Fibroblast of lung (primary cell): ENCODE measurements at places on chromosomes 7 and 10. TPM values are rescaled to one million over a fixed set of nuclear protein-coding genes. Genes with fewer than 3 reads are reported as not detected.

DNA sequence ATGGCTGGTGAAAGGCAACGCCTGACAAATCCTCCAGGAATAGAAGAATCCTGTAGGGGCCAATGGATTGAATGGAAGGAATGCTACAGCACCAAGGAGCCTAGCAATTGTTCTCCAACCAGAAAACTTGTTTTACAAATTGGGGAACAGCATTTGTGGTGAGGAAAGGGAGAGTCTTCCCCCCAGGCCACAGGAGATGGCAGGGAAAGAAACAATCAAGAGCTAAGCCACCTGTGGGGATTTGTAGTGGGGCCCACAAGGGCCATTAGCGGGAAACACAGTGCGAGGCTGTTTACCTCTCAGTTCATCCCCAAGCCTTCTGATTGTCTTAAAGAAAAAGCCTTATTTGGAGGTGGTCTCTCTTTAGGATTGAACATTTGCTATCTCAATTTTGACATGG, 48.5 kb upstream of the KCNMA1 start:
- peaks cover 39% of the 10 kb centered on the region for H3K27me3 ChIP-seq
- no peak for DNase-seq
- H3K36me3 ChIP-seq = no peaks in the 10 kb centered on the region
- no peak overlapping the region for H3K4me3 ChIP-seq
- no peak overlapping the region for H3K27ac ChIP-seq

- peak overlapping the region; percentile 56 for H3K4me3 ChIP-seq
- H3K36me3 ChIP-seq = no peaks in the 10 kb centered on the region
- H3K27me3 ChIP-seq = no peaks in the 10 kb centered on the region
- peak; percentile 24 for DNase-seq
Measured at GRCh38 chr7:30285067-30285535, 704 bp downstream of the ZNRF2 start.

DNA sequence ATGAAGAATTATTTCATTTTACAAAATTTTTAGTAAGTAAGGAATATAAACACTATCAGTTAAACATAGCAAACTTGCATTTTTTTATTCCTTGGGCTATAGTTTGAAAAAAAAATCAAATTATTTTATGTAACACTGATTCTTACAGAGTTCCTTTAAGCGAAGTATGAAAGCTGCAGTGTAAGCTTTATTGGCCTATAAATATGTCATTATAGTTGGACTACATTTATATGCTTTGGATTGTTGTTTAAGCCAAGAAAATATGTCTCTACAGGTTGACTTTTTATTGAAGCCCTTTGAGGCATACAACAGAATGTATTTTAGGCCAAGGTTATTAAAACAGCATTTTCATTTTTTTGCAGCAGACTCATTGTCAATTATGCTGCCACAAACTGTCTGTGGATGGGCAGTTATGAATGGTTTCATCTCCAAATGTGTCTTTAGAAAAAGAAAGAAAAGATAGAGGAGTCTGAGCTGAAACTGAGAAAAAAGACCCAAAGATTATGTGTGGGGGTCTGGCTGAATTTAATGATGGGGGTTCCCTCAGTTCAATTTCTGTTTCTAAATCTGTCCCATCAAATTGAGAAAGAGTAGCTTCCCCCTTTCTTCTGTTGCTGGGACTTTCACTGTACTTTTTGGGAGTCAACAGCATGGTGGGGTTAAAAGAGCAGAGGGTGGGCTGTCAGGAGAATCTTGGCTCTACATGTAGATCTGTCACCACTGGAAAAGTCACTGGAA, 43.1 kb downstream of the ARID5B start:
- no peak overlapping the region for H3K4me3 ChIP-seq
- no peak overlapping the region for H3K27ac ChIP-seq
- no peaks in the 10 kb centered on the region for H3K27me3 ChIP-seq
- no peak for DNase-seq
- H3K4me1 ChIP-seq = peaks cover 17% of the 10 kb centered on the region
- peaks cover 4% of the 10 kb centered on the region for H3K36me3 ChIP-seq

DNA sequence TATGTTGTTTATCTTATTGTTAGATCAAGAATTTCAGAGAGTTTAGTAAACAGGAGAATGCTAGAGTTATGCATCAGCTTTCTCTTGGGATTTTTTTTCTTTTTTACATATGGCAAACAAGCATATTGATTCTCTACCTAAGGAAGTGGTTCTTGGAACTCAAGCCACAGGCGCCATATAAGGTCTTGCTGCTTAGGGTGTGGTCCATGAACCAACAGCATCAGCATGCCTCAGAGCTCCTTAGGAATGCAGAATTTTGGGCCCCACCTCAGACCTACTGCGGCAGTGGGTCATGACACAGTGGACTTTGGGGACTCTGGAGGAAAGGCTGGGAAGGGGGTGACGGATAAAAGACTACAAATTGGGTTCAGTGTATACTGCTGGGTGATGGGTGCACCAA, 230.8 kb downstream of the SKAP2 start:
- no peak overlapping the region for H3K4me3 ChIP-seq
- no peaks in the 10 kb centered on the region for H3K36me3 ChIP-seq
- no peak for DNase-seq
- H3K4me1 ChIP-seq = no peaks in the 10 kb centered on the region
- no peak overlapping the region for H3K27ac ChIP-seq

- no peaks in the 10 kb centered on the region for H3K36me3 ChIP-seq
- H3K27me3 ChIP-seq = no peaks in the 10 kb centered on the region
- H3K4me1 ChIP-seq = no peaks in the 10 kb centered on the region
- no peak for DNase-seq
- no peak overlapping the region for H3K4me3 ChIP-seq
- no peak overlapping the region for H3K27ac ChIP-seq
Measured at GRCh38 chr7:21784989-21785388, 160.7 kb downstream of the CDCA7L start.

GRCh38 chr7:140349144-140349771, 49.1 kb downstream of the SLC37A3 start:
- no peaks in the 10 kb centered on the region for H3K27me3 ChIP-seq
- DNase-seq = peak; percentile 55
- H3K27ac ChIP-seq = no peak overlapping the region
- H3K4me1 ChIP-seq = no peaks in the 10 kb centered on the region

GRCh38 chr7:150327308-150327707, 4.0 kb upstream of the ACTR3C start:
- H3K4me1 ChIP-seq = no peaks in the 10 kb centered on the region
- no peaks in the 10 kb centered on the region for H3K36me3 ChIP-seq
- DNase-seq = no peak

DNA sequence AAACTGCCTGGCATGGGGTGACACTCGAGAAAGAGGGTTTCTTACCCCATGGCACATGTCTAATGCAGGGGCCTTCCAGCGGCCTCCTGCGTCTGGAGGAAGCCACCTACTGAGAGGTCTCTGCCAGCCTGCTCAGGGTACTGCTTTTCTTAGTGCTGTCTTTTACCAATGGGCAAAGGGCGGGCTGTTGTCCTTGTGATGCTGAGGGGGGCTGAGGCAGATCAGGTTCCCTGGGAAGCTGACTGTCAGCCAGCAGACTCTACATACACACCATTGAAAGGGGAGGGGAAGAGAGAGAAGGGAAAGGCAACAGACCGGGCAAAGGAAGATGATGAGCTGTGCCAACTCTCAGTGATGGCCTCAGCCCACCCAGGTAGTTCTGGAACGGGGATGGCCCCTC, 48.7 kb downstream of the COL13A1 start:
- peaks cover 24% of the 10 kb centered on the region for H3K4me1 ChIP-seq
- no peaks in the 10 kb centered on the region for H3K27me3 ChIP-seq
- no peak overlapping the region for H3K4me3 ChIP-seq

- H3K27ac ChIP-seq = no peak overlapping the region
- H3K27me3 ChIP-seq = no peaks in the 10 kb centered on the region
- peaks cover 4% of the 10 kb centered on the region for H3K4me1 ChIP-seq
Measured at GRCh38 chr7:77651575-77652162, 44.6 kb upstream of the RSBN1L start.

DNA sequence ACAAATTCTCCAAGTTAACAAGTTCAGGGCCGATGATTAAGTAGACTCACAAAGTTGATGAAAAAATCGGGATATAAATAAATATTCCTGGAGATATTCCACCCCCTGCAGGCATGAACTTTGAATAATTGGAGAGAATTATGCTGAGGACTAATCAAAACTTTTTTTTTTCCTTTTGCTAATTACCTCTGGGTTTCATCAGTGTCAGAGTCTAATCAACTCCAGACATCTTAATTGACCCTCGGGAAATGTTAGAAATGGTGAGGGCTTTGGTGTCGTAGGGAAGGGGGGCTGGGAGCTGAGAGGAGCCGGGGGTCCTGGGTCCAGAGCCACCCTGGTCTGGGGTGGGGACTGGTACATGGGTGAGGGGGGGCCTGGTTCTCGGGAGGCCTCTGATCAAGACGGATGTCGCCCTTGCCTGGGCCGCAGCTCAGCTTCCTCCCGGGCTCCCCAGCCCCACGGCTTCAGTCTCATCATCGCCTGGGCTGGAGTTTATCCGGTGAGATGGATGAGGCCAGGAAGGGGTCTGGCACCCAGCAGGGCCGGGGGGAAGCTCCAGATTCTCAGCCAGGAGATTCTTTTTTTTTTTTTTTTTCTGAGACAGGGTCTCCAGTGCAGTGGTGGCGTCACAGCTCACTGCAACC, 30.4 kb upstream of the ELFN1 start:
- no peaks in the 10 kb centered on the region for H3K27me3 ChIP-seq
- H3K27ac ChIP-seq = no peak overlapping the region
- no peak for DNase-seq
- no peaks in the 10 kb centered on the region for H3K36me3 ChIP-seq
- no peak overlapping the region for H3K4me3 ChIP-seq

GRCh38 chr10:114471906-114472876, 67.9 kb upstream of the AFAP1L2 start:
- H3K36me3 ChIP-seq = no peaks in the 10 kb centered on the region
- H3K4me3 ChIP-seq = no peak overlapping the region
- no peaks in the 10 kb centered on the region for H3K4me1 ChIP-seq
- no peak overlapping the region for H3K27ac ChIP-seq

- H3K4me1 ChIP-seq = no peaks in the 10 kb centered on the region
- peak overlapping the region; percentile 15 for H3K27ac ChIP-seq
- no peaks in the 10 kb centered on the region for H3K27me3 ChIP-seq
- DNase-seq = peak; percentile 49
- H3K4me3 ChIP-seq = peak overlapping the region; percentile 69
Measured at GRCh38 chr10:5447611-5448071, 35.3 kb downstream of the NET1 start.

GRCh38 chr7:1539181-1539881, 8.8 kb downstream of the MAFK start:
- peaks cover 25% of the 10 kb centered on the region for H3K4me1 ChIP-seq
- peak; percentile 73 for DNase-seq
- no peaks in the 10 kb centered on the region for H3K27me3 ChIP-seq
- peaks cover 31% of the 10 kb centered on the region for H3K36me3 ChIP-seq
- no peak overlapping the region for H3K4me3 ChIP-seq

DNA sequence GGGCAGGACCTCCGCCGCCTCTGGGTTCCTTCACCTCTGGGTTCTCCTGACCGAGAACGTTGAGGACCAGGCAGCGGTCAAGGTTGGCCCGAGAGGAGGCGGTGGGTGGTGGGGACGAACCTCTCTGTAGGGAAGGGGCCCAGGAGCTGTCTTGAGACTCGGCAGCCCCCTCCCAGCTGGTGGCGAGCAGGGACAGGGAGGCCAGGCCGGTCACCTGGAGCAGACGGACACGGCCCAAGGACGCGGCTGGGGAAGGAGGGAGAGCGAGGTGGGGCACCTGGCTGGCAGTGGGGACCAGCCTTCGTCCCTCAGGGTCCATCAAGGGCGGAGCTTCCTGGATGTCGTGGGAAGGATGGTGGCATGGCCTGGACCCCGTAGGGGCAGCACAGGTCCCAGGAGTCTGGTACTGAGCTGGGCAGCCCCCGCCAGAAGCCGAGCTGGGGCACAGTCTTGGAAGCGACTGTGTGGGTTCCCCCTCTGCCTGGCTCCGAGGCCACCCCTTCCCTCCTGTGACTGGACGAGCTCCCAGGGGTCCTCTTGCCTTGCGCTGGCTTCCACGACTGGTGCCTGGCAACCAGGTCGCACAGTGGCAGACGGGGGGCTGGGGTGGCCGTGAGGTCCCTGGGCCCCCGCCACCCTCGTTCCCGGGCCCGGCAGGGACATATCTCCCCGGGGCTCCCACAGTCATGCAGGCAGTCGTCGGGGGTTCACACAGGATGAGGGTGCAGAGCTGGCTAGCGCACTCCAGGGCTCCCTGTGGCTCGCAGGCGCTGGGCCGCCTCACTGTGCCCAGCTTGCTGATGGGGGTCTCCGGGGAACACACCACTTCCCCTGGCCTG, 89.9 kb downstream of the DNAJB6 start:
- H3K27ac ChIP-seq = no peak overlapping the region
- no peaks in the 10 kb centered on the region for H3K27me3 ChIP-seq
- no peak overlapping the region for H3K4me3 ChIP-seq
- no peaks in the 10 kb centered on the region for H3K4me1 ChIP-seq

GRCh38 chr7:105013816-105014692, at the start of gene KMT2E:
TSS of gene KMT2E (plus strand) at chr7:105014205. CDS start at chr7:105040953, 26,748 bp downstream.
- no peaks in the 10 kb centered on the region for H3K4me1 ChIP-seq
- H3K27ac ChIP-seq = peak within 1 kb of the TSS; percentile 100
- H3K36me3 ChIP-seq = no peaks in the 10 kb centered on the region
- H3K4me3 ChIP-seq = peak within 1 kb of the TSS; percentile 100

GRCh38 chr7:16975712-16976111, 93.9 kb upstream of the AGR3 start:
- no peaks in the 10 kb centered on the region for H3K36me3 ChIP-seq
- peaks cover 10% of the 10 kb centered on the region for H3K4me1 ChIP-seq
- no peaks in the 10 kb centered on the region for H3K27me3 ChIP-seq
- no peak for DNase-seq
- H3K27ac ChIP-seq = no peak overlapping the region

DNA sequence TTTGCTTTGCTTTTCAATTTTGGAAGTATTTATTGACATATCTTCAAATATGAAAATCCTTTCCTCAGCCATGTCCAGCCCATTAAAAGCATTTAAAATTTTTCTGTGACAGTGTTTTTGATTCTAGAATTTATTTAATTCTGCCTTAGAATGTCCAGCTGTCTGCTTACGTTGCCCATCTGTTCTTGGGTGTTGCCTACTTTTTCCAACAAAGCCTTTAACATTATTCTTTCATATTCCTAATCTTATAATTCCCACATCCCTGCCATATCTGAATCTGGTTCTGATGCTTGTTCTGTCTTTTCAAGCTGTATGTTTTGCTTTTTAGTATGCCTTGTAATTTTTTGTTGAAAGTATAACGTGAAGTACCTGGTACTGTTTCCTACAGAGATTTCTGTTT, 204.7 kb upstream of the VSTM2A start:
- H3K27ac ChIP-seq = no peak overlapping the region
- no peaks in the 10 kb centered on the region for H3K36me3 ChIP-seq
- H3K4me3 ChIP-seq = no peak overlapping the region
- no peaks in the 10 kb centered on the region for H3K4me1 ChIP-seq
- no peaks in the 10 kb centered on the region for H3K27me3 ChIP-seq

GRCh38 chr10:86642499-86642898, 11.8 kb upstream of the OPN4 start:
- no peaks in the 10 kb centered on the region for H3K36me3 ChIP-seq
- H3K4me3 ChIP-seq = no peak overlapping the region
- H3K27me3 ChIP-seq = no peaks in the 10 kb centered on the region
- no peak overlapping the region for H3K27ac ChIP-seq

GRCh38 chr10:44394696-44395381, 9.9 kb upstream of the CXCL12 start:
- peaks cover 18% of the 10 kb centered on the region for H3K27me3 ChIP-seq
- DNase-seq = no peak
- H3K36me3 ChIP-seq = no peaks in the 10 kb centered on the region
- H3K27ac ChIP-seq = no peak overlapping the region
- H3K4me1 ChIP-seq = no peaks in the 10 kb centered on the region
- no peak overlapping the region for H3K4me3 ChIP-seq

HABP2 gene
- total RNA-seq = not detected in 2 replicates

MDFIC gene
- total RNA-seq = 41.6 and 67.4 TPM in 2 replicates

PON3 gene
- total RNA-seq = under 0.01 TPM in 2 replicates

ITIH5 gene
- 12.4 and 49.3 TPM in 2 replicates for total RNA-seq

ETV1 gene
- total RNA-seq = 12.8 and 26.4 TPM in 2 replicates

ABCA13 gene
- 0.26 and 10.9 TPM in 2 replicates for total RNA-seq

CDK1 gene
- 4.4 and 13.9 TPM in 2 replicates for total RNA-seq

CRHR2 gene
- total RNA-seq = not detected in 2 replicates

PIK3CG gene
- total RNA-seq = under 0.01 TPM in 1 of 2 replicates, not detected in the other

C10orf53 gene
- not detected in 2 replicates for total RNA-seq
